ENCODE measurements at places on chromosomes 1 and 21. TPM values are rescaled to one million over a fixed set of nuclear protein-coding genes. Genes with fewer than 3 reads are reported as not detected.

Gene COL11A1
- total RNA-seq, result 156 TPM

Gene AIDA
- 74.6 TPM for total RNA-seq

Gene AMIGO1
- 2.1 TPM for total RNA-seq

Gene TLCD4
- 4.4 TPM for total RNA-seq

Gene FAM78B
- 0.32 TPM for total RNA-seq

Gene C8A
- total RNA-seq, result not detected

Gene CLCN6
- 11.0 TPM for total RNA-seq

Gene OR2T3
- not detected for total RNA-seq

Gene TMPRSS2
- not detected for total RNA-seq

Gene MAP10
- 2.9 TPM for total RNA-seq

Gene POU3F1
- total RNA-seq, result not detected

Gene SMPDL3B
- total RNA-seq, result not detected

Gene C1QTNF12
- total RNA-seq, result 0.43 TPM

Gene SELE
- total RNA-seq, result not detected

Measured in articular chondrocyte of knee joint (primary cell).